ENCODE measurements at places on chromosomes 6 and 20.
A peak's percentile ranks its signal among the peaks of the same experiment; 100 is the strongest.

GRCh38 chr6:100230115-100230952 lies 234.4 kb downstream of the SIM1 start:
- DNase-seq = no peak

DNA sequence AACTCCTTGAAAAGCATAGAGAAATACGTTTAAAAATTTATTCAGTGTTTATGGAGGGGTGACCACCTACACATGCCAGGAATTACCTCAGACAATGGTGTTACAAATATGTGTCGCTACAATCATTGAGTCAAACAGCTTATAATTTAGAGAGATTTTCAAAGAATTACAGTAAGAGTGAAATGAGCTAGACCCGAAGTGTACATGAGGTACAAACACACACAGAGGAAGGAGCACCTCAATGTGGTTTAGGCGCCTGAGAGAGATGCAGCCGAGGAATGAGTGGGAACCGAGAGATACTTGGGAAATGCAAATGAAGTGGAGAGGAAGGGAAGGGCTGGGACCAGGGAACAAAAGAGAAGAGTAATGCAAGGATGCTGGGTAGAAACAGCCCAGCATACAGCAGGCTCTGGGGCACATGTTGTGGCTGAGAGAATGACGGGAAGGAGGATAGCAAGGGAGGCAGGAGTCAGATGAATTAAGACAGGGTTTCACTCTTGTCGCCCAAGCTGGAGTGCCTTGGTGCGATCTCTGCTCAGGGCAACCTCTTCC lies 15.5 kb downstream of the EEF1E1 start:
- DNase-seq = no peak

DNA sequence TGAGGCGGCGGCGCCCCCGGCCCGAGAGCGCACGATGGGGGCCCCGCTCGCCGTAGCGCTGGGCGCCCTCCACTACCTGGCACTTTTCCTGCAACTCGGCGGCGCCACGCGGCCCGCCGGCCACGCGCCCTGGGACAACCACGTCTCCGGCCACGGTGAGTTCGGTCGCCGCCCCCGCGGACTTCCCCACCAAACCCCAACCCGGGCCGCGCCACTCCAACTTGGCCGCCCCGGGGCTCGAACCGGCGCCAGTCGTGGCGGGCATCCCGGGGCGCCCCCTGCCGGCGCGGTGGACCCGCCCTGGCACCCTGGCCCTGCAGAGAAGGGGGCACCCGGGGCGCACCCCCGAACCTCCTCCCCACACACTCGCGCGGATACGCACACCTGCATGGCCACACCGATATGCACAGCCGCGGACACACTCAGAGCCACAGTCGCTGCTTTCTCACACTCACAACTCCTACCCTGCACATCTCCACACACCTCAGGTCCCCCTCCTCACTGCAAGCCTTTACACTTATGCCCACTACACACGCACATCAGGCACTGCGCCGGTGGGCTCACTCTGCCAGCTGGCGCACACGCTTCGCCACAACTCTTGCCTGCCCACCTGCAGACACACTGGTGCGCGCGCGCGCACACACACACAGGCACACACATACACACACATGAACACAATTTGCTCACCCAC lies 535 bp downstream of the VSTM2L start:
- DNase-seq = no peak

- no peak for DNase-seq
These were observed 20.6 kb downstream of the OLIG3 start for GRCh38 chr6:137473598-137473997.

DNA sequence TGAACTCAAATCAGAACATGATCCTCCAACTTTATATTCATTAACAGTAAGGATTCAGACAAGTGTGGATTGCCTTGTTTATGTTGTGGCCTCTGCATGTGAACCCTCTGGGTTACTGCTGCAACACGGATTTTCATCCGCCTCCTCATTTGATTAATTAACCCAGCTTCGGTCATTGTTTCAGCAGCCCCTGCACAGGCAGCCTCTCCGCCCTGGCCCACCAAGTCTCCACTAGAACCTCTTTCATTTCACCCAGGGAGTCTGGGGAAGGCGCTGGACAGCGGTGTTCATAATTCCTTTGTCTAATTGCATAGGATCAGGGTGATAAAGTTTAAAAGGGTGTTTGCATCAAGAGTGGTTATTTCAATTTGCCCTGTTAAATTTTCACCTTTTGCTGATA lies 15.7 kb downstream of the NKX2-2 start:
- no peak for DNase-seq

DNA sequence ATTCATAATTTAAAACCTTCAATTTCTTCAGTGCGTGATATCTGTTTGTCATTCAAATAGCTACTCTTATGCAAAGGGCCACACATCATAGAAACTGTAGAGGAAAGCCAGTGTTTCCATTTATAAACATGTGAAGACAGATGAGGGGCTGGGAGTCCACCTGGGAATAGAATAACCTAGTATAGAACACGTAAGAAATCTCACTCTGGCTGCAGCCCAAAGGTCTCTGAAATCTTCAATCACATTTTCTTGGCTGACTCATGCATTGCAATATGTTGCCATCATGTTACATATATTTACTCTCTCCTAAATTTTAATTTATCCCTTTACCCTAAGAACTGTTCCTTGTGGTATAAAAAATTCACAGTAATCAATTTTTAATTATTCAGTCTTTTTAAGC lies 123.2 kb downstream of the ELOVL4 start:
- peak; percentile 14 for DNase-seq

DNA sequence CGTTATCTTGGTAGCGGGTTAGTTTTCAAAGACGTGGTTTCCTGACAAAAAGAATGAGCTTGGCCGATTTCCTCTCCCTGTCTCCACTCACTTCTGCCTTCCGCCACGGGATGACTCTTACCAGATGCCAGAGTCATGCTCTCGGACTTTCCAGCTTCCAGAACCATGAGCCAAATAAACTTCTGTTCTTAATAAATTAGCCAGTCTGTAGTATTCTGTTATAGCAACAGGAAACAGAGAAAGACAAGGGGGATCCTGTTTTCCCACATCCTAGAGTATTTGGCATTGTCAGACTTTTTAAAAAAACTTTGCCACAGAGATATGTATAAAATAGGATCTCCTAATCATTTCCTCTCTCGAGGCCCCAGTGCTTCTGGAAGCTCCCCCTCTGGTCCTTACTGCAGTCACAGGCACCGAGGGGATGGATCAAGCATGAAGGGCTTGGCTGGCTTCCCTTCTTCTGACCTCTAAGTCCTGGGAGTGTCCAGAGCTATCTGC lies 84.9 kb upstream of the NAA20 start:
- DNase-seq = peak; percentile 94
